ENCODE measurements at places on chromosomes 6 and 20. TPM values are rescaled to one million over a fixed set of nuclear protein-coding genes. Genes with fewer than 3 reads are reported as not detected.

GRCh38 chr6:22929311-22929985 is 360.1 kb downstream of the HDGFL1 start:
- DNase-seq = no peak
- no peaks in the 10 kb centered on the region for H3K4me1 ChIP-seq
- no peak overlapping the region for H3K4me3 ChIP-seq
- no peak overlapping the region for H3K27ac ChIP-seq
- H3K27me3 ChIP-seq = no peaks in the 10 kb centered on the region

- H3K4me1 ChIP-seq = peaks cover 11% of the 10 kb centered on the region
- no peaks in the 10 kb centered on the region for H3K36me3 ChIP-seq
- no peak overlapping the region for H3K4me3 ChIP-seq
- no peak overlapping the region for H3K27ac ChIP-seq
- no peaks in the 10 kb centered on the region for H3K27me3 ChIP-seq
These were observed 1.8 kb downstream of the TIAM2 start for GRCh38 chr6:154996841-154997311.

The IPCEF1 gene
- 2.0 TPM for total RNA-seq

The CALHM5 gene
- total RNA-seq = 2.2 TPM

DNA sequence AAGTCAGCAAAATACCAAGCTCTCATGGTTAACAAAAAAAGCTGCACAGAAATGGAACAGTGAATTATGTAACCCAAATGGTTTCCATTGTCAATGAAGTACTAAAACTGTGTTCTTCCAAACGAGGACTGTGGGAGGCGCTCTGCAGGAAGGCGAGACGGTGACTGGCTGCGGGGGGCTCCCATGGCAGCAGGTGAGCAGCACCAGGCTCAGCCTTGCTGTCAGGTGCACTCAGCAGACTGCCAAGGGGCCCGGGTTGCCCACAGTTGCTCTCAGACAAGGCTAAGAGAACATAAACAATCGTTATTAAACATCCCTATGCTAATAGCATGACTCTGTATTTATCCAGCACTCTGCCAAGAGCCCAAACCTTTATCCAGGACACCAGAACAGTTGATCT is 630.3 kb upstream of the ARID1B start:
- H3K4me1 ChIP-seq = no peaks in the 10 kb centered on the region
- no peaks in the 10 kb centered on the region for H3K36me3 ChIP-seq
- no peaks in the 10 kb centered on the region for H3K27me3 ChIP-seq
- DNase-seq = no peak
- H3K4me3 ChIP-seq = no peak overlapping the region
- no peak overlapping the region for H3K27ac ChIP-seq

DNA sequence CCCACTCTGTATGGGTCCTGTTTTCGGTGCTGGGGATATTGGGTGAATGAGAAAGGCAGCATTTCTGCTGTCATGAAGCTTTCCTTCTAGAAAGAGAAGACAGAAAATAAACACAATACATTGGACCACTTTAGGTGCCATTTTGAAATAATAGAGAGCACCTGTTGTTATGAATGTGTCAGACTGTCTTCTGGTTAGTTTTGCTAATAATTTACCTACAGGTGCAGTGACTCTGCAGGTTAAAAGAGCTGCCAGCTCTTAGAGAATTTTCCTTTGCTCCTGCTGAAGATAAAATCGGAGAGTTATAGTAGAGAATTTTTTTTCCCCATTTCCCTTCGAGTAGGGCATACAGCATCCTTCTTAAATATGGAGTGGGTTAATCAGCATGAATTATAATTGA is 21.9 kb upstream of the GCLC start:
- no peaks in the 10 kb centered on the region for H3K4me1 ChIP-seq
- no peak overlapping the region for H3K27ac ChIP-seq
- no peak overlapping the region for H3K4me3 ChIP-seq
- no peaks in the 10 kb centered on the region for H3K36me3 ChIP-seq
- no peaks in the 10 kb centered on the region for H3K27me3 ChIP-seq

DNA sequence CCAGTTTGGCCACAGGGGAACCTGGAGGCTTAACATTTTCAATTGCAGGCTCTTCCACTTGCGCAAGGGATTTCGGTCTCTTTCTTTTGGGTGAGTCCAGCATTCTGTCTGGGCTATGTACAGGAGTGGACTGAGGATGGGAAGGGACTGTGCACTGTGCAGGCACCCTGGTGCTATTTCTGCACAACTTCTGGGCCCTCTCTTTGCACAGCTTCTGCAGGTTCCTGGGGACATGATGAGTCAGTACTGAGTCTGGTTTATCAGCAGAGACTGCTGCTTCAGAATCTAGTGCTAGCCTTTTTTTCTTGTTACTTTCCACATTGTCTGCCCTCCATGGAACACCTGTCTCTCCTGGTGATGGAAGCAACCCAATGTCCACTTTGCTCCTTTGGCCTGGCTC is 78.5 kb upstream of the ASF1A start:
- DNase-seq = no peak
- H3K4me1 ChIP-seq = no peaks in the 10 kb centered on the region
- H3K4me3 ChIP-seq = no peak overlapping the region
- peaks cover 7% of the 10 kb centered on the region for H3K36me3 ChIP-seq
- H3K27ac ChIP-seq = no peak overlapping the region

The EDEM2 gene
- total RNA-seq = 12.8 TPM

The MICB gene
- 3.2 TPM for total RNA-seq

DNA sequence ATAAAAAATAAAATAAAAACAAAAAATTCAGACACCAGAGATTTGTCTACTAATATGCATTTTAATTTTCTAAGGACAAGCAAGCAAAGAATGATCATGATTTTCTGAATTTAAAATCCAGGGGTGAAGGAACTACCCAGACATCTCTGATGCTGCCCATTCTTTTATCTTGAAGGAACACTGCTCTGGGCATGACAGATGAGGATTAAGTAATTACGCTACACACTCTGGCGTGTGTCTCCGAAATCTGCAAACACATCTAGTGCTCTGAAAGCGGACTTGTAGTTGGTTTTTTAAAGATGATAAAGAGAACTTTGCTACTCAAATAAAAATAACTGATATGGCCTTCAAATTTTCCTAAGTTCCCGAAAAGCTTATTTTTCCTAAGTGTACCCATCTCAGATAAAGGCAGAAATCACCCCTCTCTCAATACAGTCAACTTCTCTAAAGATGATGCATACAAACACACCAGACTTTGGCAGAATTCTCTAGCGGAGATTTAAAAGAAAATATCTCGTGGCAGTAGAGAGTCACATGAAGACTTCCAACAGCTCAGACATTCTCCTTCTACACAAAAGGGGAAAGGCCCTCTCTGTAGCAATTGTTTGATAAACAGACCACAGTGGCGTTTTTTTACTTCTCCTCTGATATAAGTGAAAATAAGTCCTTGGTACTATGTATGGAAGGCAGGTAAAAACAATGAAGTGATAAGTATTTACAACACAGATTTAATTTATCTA is 133.8 kb downstream of the BACH2 start:
- no peaks in the 10 kb centered on the region for H3K36me3 ChIP-seq
- H3K27ac ChIP-seq = no peak overlapping the region
- no peak overlapping the region for H3K4me3 ChIP-seq
- H3K27me3 ChIP-seq = no peaks in the 10 kb centered on the region
- peaks cover under 1% of the 10 kb centered on the region for H3K4me1 ChIP-seq

DNA sequence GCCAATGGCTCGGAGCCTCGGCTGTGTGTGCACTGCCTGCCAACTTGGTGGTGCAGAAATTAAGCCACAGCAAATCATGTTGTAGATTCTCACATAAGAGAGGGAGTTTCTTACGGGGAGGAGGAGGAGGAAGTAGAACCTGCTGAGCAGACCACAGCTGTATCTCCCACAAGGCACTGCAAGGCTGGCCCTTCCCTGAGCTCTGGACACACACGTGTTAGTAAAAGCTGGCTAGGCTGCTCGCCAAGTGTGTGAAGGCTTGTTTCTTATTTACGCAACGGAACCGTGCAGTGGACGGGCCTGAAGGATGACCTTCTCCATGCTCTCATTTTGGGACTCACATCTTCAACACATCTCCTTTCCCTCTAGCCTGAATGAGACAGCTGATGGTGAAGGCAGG is 15.7 kb upstream of the QKI start:
- no peaks in the 10 kb centered on the region for H3K27me3 ChIP-seq
- no peaks in the 10 kb centered on the region for H3K36me3 ChIP-seq
- H3K4me1 ChIP-seq = peaks cover 12% of the 10 kb centered on the region
- DNase-seq = no peak

GRCh38 chr20:32052090-32052777 is at the start of gene HCK:
TSS of gene HCK (plus strand) at chr20:32052242.
- no peak within 1 kb of the TSS for H3K27ac ChIP-seq
- peaks cover 20% of the 10 kb centered on the region for H3K4me1 ChIP-seq
- no peak for DNase-seq
- H3K36me3 ChIP-seq = no peaks in the 10 kb centered on the region
- no peaks in the 10 kb centered on the region for H3K27me3 ChIP-seq

The GSTA1 gene
- total RNA-seq = 1.7 TPM
